ENCODE measurements at places on chromosomes 6 and 20.

DNA sequence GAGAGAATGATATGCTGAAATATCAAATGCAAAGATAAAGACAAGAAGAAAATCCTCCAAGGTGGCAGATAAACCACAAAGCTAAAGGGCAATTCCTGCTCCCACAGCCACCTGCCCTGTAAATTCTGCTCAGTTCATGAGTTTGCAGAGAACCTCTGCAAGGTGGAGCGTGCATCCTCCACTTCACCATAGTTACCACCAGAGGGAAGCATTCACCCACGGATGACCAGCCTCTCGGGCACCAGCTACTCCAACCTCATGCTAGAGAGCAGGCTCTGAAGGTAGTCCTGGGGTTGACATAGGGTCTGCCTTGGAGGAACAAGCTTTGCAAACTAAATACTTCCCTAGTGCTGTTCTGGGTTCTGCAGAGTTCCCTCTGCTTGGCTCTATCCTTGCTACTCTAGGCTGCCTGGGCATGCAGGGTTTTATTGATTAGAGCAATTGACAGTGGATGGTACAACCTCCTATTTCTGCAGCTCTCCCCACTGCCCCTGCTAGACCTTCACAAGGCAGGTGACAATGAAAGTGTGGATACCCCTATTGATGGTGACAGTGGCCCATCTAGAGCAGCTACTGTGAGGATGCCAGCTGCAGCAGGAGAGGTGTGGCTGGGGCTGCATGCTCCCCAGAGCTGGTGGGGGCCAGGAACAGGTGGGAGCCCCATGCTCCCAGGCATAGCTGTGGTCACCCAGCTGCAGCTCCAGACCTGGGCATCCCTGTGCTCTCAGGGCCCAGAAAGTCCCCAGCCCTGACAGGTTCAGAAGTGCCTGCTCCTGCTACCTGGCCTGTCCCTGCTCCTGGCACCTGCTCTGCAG lies 51.1 kb downstream of the GGTLC1 start:
- DNase-seq = peak; percentile 34

DNA sequence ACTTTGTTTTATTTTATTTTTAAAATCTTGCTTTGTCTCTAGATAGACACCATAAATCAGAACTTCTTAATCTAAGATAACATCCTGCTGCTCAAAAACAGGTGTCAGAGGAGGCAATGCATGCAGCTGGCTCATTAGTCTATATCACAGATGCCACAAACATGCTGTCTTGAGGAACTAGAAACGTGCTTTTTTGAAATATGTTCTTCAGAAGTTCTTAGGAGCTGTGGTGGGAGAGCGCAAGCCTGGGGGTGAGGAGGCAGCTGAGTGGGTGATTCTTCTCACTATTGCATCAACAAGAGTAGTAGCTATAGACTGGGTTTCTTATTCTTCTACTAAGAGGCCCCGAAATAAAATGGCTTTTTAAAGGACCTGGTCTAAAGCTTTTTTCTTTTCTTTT lies 23.4 kb downstream of the IL22RA2 start:
- DNase-seq = no peak

- DNase-seq = no peak
These were observed 12.9 kb upstream of the TBC1D22B start for GRCh38 chr6:37244430-37245310.

- DNase-seq = no peak
These were observed 21.2 kb upstream of the CCN6 start for GRCh38 chr6:112032728-112033127.

GRCh38 chr6:149065658-149066556 lies 251.6 kb upstream of the TAB2 start:
- DNase-seq = no peak

GRCh38 chr20:33674294-33675135 lies at the start of gene NECAB3:
TSS of gene NECAB3 (minus strand) at chr20:33674428. CDS start at chr20:33674352, 76 bp downstream.
- no peak for DNase-seq
